ENCODE measurements at places on chromosomes 11 and 22. TPM values are rescaled to one million over a fixed set of nuclear protein-coding genes. Genes with fewer than 3 reads are reported as not detected.

SOX10 gene
- not detected for total RNA-seq

RFPL2 gene
- total RNA-seq: not detected

- H3K4me1 ChIP-seq: peaks cover 2% of the 10 kb centered on the region
- no peaks in the 10 kb centered on the region for H3K27me3 ChIP-seq
- peaks cover 74% of the 10 kb centered on the region for H3K36me3 ChIP-seq
These were observed 26.2 kb upstream of the RAB1B start for GRCh38 chr11:66242095-66242765.

- no peaks in the 10 kb centered on the region for H3K27me3 ChIP-seq
- no peak overlapping the region for H3K27ac ChIP-seq
- no peak for DNase-seq
- H3K4me3 ChIP-seq: no peak overlapping the region
- peaks cover 2% of the 10 kb centered on the region for H3K36me3 ChIP-seq
These were observed 153.1 kb downstream of the DDX10 start for GRCh38 chr11:108817976-108818375.

- no peaks in the 10 kb centered on the region for H3K4me1 ChIP-seq
- no peaks in the 10 kb centered on the region for H3K36me3 ChIP-seq
- no peaks in the 10 kb centered on the region for H3K27me3 ChIP-seq
These were observed 295.6 kb downstream of the NELL1 start for GRCh38 chr11:20964985-20965384.

Measured in activated B cell treated with CpG ODN at 0.5 μM for 24 hours (primary cell).